ENCODE measurements at places on chromosomes 13 and 19.

DNA sequence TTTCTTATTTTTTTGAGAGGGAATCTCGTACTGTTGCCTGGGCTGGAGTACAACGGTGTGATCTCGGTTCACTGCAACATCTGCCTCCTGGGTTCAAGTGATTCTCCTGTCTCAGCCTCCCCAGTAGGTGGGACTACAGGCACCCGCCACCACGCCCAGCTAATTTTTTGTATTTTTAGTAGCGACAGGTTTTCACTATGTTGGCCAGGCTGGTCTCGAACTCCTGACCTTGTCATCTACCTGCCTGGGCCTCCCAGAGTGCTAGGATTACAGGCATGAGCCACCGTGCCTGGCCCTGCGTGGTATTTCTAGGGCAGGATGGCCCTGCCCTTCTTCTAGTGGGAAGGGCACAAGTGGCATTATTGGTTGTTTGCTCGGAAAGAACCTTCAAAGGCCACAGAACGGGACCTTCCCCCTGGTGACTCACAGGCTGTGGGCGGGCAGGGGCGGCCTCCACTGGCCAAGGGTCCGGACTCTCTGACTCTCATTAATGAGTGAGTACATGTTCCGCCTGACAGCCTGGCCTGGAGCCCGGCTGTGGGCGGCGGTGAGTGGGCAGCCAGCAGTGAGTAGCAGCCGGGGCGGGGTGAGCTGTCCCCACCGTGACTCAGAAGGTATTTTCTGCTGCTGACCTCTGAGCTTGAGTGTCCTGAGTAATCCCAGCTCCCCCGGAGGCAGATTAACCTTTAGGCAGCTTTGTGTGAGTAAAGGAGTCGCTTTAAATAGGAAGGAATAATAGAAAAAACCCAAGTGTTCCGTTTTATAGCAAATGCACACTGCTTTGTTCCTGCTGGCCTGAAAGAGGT lies 5.1 kb downstream of the DOT1L start:
- peak; percentile 71 for DNase-seq

- no peak for DNase-seq
Observed at GRCh38 chr19:17889609-17890214, 18.0 kb downstream of the SLC5A5 start.

DNA sequence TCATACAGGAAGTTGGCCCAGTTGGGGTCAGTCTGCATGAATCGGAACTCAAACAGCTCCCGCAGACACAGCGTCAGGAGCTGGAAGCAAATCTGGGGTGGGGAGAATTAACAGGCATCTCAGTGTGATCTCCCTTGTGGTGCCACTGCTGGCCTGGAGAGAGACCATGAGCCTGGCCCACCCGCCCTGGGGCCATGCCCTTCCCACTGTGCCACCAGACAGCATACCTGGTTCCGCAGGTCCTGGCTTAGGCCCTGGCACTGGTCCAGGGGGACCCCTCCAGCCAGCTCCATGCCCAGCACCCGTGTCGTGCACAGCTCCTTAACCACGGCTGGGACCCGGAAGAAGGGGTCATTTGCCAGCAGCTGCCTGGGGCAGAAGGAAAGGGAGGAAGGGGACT lies 9.6 kb upstream of the NUMBL start:
- no peak for DNase-seq

DNA sequence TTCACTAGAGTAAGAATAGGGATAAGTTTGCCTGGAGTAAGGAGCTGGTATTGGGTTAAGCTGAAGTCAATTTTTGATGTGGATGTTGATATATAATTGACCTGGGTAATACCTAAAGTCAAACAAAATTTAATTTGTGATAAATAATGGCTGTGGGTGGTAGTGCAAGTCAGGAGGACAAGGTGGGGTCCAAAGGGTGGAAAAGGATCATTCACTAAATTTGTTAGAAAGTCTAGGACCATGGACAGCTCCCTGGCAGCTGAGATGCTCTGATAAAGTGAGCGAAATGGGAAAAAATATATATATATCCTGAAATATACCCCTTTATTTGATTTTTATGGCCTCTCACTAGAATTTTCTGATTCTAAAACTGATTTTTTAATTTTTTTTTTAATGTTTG lies 463.5 kb downstream of the GPC6 start:
- no peak for DNase-seq

DNA sequence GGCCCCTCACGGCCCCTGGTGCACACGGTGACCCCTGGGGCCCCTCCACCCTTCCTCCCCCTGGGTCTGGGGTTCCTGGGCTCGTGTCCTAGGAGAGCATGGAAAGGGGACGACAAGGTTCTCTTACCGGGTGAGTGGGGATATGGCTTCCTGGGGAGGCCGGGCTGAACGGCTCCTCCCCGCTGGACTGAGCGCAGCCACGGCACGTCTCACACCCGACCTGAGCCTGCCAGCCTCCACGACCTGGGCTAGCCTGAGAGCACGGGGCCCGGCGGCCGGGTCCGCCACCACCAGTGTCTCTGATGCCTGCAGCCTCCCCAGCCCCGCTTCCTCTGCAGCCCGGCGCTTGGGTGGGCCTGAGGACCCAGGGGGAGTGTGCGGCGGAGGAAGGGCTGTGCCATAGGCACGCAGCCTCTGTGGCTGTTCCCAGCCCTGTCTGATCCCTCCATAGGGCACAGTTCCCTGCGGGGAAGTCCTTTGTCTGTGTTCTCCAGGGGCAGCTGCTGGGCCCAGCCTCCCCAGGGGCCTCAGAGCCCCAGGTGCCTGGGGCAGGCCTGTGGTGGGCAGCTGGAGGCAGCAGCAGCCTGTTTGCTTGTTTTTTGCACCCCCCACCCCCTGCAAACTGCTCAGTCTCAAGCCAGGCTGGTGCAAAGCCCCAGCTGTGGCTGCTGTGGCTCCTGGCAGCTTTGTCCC lies 15.0 kb downstream of the PLIN4 start:
- DNase-seq = no peak

DNA sequence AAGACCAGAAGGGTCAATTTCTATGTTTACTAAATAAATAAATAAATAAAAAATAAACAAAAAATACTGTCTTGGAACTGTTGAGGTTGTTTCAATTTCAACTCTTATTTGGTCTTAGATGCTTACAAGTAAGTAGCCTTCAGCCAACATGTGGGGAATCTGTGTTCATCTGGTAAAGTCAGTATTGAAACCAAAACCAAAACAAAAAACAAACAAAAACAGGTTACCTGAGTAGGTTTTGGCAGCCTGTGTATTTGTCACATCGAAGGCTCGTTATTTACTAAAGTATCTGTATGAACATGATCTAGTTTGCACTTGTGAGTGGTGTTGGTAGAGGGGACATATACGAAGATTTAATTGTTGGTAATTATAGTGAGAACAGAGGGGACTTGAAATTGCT lies 471.5 kb downstream of the SLITRK5 start:
- no peak for DNase-seq

DNA sequence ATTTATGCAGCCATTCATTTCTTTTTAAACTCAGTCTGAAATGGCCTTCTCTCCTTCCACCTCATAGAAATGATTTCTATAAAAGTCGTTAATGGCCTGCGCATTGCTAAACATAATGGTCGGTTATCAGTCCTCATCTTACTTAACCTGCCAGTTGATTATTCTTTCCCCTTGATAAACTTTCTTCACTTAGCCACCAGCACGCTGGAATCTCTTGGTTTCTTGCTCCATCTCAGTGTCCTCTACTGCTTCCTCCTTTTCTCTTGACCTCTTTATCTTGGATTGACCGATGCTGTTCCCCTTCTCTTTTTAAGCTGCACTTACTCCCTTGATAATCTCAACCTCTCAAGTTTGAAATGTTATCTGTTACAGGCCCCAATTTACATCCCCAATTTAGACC lies 12.2 kb upstream of the CLC start:
- DNase-seq = no peak

GRCh38 chr13:44101347-44102083 lies 221.8 kb downstream of the LACC1 start:
- no peak for DNase-seq

GRCh38 chr13:102318233-102318632 lies 83.6 kb downstream of the FGF14 start:
- DNase-seq = no peak

DNA sequence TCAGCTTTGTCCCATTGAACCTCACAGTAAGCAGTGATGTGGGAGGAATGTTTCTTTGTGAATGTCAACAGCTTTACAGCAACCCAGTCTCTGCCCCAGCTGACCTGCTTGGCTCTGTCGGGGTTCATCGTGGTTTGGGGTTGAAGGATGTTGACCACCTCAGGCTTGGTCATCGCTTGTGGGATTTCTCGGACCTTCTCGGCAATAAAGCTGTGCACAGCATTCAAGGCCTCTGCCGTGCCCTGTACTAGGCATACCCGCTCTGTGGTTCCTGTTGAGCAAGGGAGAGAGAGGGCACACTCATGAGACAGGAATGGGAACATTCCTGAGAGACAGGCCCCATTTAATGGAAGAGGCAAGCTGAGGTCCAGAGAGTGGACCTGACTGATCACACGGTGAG lies 20.0 kb downstream of the NOVA2 start:
- no peak for DNase-seq

DNA sequence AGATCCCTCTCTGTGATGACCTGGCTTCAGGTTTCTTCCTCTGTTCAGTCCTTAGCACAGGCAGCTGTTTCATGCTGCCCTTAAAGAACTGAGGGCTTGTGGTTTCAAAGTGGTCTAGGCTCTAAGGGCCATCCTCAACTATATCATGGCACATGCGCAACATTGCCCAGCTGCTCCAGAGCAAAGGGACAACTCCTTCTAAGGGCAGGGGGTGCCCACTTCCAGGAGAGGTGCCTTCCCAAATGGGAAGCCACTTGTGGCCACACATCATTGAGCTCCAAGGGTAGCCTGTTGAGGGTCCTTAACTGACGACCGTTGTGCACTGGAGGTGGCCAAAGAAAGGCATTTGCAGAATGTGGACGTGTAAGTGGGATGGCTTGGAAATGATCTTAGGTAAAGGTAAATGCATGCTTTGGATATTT lies 7.3 kb downstream of the GPR183 start:
- DNase-seq = no peak

DNA sequence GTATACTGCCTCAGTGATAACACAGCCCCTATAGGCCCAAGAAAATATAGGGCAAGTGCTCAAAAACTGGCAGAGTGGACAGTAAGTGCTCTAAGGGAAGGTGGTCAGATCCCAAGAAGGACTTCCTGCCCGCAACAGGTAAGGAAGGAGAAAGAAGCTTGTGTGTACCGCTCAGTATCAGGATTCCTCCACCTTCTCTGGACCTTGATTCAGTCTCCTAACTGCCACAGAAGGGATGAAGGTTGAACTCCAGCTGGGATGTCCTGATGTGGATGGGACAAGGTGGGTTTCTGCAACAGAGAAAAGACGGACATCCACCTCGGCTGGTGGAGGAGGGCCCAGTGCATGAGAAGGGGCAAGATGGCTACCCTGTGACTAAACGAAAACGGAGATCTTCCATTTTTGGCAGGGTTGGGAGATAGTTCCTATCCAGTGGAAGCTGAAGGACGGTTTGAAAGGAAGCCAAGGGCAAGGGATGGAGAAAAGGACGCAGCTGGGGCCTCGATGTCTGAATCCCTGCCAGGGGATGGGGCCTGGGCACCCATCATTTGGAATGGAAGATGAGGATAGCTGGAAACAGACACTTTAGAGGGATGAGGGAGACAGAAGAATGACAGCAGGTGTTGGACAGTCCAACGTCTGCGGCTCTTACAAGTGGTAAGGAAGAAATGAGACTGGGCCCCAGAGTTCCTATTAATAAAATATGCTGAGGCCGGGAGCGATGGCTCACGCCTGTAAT lies 1.3 kb upstream of the ATF5 start:
- DNase-seq = no peak

DNA sequence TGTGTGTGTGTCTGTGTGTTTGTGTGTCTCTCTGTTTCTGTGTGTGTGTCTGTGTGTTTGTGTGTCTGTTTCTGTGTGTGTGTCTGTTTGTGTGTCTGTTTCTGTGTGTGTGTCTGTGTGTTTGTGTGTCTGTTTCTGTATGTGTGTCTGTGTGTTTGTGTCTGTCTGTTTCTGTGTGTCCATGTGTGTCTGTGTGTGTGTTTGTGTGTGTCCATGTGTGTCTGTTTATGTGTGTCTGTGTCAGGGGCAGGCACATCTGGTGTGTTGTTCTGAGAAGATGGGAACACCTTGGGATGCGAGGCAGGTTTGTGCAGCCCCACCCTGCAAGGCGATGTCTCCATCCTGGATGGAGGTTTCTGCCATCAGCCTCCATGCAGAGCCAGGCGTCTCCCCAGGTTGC lies 275.8 kb upstream of the SOX1 start:
- DNase-seq = no peak

DNA sequence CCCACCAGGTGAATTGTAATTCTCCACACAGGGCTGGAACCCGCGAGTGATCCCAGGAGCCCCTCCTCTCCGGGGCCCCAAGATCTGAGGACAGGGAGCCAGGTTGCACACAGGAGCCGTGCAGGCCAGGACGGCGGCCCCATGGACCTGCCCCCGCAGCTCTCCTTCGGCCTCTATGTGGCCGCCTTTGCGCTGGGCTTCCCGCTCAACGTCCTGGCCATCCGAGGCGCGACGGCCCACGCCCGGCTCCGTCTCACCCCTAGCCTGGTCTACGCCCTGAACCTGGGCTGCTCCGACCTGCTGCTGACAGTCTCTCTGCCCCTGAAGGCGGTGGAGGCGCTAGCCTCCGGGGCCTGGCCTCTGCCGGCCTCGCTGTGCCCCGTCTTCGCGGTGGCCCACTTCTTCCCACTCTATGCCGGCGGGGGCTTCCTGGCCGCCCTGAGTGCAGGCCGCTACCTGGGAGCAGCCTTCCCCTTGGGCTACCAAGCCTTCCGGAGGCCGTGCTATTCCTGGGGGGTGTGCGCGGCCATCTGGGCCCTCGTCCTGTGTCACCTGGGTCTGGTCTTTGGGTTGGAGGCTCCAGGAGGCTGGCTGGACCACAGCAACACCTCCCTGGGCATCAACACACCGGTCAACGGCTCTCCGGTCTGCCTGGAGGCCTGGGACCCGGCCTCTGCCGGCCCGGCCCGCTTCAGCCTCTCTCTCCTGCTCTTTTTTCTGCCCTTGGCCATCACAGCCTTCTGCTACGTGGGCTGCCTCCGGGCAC lies 3.9 kb downstream of the FFAR1 start:
- DNase-seq = no peak

DNA sequence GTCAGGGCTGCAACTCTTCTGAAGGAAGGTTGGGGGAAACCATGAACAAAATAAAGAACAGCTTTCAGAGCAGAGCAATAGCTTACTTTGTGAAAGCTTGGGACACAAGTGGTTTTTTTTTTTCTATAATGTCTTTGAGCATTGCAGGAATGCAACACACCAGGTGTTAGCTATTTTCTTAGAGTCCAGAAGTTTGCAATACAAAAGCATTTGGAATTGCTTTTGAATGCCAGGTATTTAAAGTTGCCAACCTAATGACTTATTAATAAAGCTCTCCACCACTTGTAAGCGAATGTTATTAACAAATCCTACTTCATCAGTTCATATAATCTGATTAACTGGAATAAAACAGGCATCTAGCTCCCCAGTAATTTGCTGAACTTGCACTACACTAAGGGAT lies 172.6 kb downstream of the NUFIP1 start:
- no peak for DNase-seq
